ENCODE measurements at places on chromosomes 16 and 17. TPM values are rescaled to one million over a fixed set of nuclear protein-coding genes. Genes with fewer than 3 reads are reported as not detected.

GRCh38 chr17:64148699-64149098 lies 18.8 kb upstream of the ERN1 start:
- peaks cover 3% of the 10 kb centered on the region for H3K4me1 ChIP-seq
- H3K27me3 ChIP-seq, result no peaks in the 10 kb centered on the region
- no peak for DNase-seq
- H3K27ac ChIP-seq, result peak overlapping the region; percentile 96

- H3K27me3 ChIP-seq, result no peaks in the 10 kb centered on the region
- peaks cover 21% of the 10 kb centered on the region for H3K4me1 ChIP-seq
- H3K36me3 ChIP-seq, result no peaks in the 10 kb centered on the region
- peak overlapping the region; percentile 82 for H3K27ac ChIP-seq
These were observed 20.5 kb downstream of the TMEM94 start for GRCh38 chr17:75476752-75477489.

- DNase-seq, result no peak
- no peaks in the 10 kb centered on the region for H3K36me3 ChIP-seq
- peak overlapping the region; percentile 73 for H3K4me3 ChIP-seq
- peaks cover 42% of the 10 kb centered on the region for H3K4me1 ChIP-seq
These were observed 1.2 kb upstream of the NR1D1 start for GRCh38 chr17:40101367-40102210.

The CDRT4 gene
- 6.4 TPM for total RNA-seq

GRCh38 chr17:37430051-37430627 lies 23.5 kb downstream of the TADA2A start:
- no peaks in the 10 kb centered on the region for H3K27me3 ChIP-seq
- H3K4me1 ChIP-seq, result no peaks in the 10 kb centered on the region

The FGF11 gene
- total RNA-seq, result not detected

GRCh38 chr16:85173146-85173980 lies 61.1 kb upstream of the CIBAR2 start:
- no peaks in the 10 kb centered on the region for H3K27me3 ChIP-seq
- peak overlapping the region; percentile 62 for H3K27ac ChIP-seq
- H3K4me1 ChIP-seq, result peaks cover 30% of the 10 kb centered on the region
- no peaks in the 10 kb centered on the region for H3K36me3 ChIP-seq
- DNase-seq, result no peak
- H3K4me3 ChIP-seq, result no peak overlapping the region

The KRTAP4-3 gene
- total RNA-seq, result not detected

The RUNDC3A gene
- 0.69 TPM for total RNA-seq

- no peak for DNase-seq
- H3K36me3 ChIP-seq, result no peaks in the 10 kb centered on the region
- no peaks in the 10 kb centered on the region for H3K27me3 ChIP-seq
- no peak overlapping the region for H3K4me3 ChIP-seq
- peak overlapping the region; percentile 97 for H3K27ac ChIP-seq
These were observed 92.3 kb downstream of the LITAF start for GRCh38 chr16:11494433-11494832.

DNA sequence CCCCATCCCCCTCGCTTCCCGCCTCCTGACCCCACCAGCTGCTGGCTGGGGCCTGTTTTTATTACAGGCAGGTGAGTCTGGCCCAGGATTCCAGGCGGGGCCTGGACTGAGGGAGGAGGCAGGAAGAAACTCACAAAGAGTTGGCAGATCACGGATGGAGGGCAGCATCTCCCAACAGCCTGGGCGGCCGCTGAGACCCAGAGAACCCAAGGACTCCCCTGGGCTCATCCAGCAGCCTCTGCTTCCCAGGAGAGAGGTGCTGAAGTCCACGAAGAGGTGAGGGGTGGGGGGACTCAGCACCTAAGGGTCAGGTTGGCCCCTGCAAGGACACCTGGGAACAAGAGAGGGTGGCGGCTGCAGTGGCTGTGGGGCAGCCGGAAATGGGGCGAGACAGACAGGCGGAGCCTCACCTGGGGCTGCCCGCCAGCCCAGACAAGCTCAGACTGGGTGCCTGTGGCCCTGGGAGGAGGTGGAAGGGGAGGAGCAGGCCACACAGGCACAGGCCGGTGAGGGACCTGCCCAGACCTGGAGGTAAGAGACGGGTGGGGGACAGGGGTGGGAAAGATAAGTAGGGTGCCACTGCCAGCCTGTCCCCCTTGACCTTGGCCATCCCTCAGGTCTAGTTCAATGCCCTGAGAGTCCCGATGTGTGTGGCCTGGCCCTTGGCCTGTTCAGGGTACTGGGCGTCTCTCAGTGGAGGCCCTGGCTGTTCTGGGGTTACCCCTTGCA lies 8.7 kb upstream of the ADGRG1 start:
- H3K27me3 ChIP-seq, result no peaks in the 10 kb centered on the region
- H3K27ac ChIP-seq, result no peak overlapping the region
- H3K36me3 ChIP-seq, result no peaks in the 10 kb centered on the region
- DNase-seq, result peak; percentile 10
- H3K4me1 ChIP-seq, result no peaks in the 10 kb centered on the region

GRCh38 chr17:76345377-76345974 lies 8.2 kb downstream of the PRPSAP1 start:
- DNase-seq, result no peak
- H3K4me3 ChIP-seq, result no peak overlapping the region
- H3K27me3 ChIP-seq, result no peaks in the 10 kb centered on the region

The MOSMO gene
- total RNA-seq, result 29.5 TPM

The SPATA32 gene
- total RNA-seq, result not detected

The KRT40 gene
- total RNA-seq, result 0.21 TPM

- peaks cover 4% of the 10 kb centered on the region for H3K4me1 ChIP-seq
- H3K27ac ChIP-seq, result peak overlapping the region; percentile 99
- no peak for DNase-seq
- no peaks in the 10 kb centered on the region for H3K27me3 ChIP-seq
- H3K36me3 ChIP-seq, result no peaks in the 10 kb centered on the region
- H3K4me3 ChIP-seq, result peak overlapping the region; percentile 88
These were observed 9.4 kb upstream of the TMEM88 start for GRCh38 chr17:7845359-7846062.

The GUCY2D gene
- not detected for total RNA-seq

DNA sequence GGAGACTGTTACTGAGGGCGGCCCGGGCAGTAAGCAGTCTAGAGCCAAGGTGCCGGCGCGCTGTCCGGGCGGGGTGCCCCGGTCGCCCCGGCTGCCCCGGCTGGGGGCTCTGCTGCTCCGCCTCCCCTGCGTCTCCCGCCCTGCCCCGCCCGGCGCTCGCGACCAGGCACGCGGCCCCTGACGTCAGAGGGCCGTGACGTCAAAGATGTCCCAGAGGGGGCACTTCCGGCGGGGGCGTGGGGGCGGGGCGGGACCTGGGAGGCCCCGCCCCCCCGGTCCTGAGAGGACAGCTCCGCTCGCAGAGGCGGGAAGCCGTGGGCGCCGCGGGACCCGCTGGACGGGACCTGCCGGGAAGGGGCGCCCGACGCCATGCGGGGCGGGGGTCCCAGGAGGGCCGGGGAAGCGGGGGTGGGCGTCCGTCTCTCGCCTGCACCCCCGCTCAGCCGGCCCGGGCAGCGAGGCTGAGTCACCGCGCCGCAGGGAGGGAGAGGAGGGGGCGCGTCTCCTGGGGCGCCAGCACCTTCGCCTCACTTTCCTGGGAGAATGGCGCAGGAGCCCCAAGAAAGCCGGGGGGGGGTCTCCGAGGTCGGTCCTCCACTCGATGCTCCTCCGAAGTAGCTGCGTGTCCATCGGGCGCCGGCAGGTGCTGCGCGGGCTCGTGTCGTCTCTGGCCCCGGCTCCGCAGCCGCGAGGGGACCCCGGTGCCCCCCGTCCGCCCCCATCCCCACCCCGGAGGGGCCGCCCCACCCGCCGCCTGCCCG lies 4.4 kb upstream of the HIC1 start:
- peak overlapping the region; percentile 70 for H3K27ac ChIP-seq
- peak; percentile 84 for DNase-seq
- no peaks in the 10 kb centered on the region for H3K27me3 ChIP-seq
- peaks cover 16% of the 10 kb centered on the region for H3K4me1 ChIP-seq
- H3K36me3 ChIP-seq, result no peaks in the 10 kb centered on the region

- no peak overlapping the region for H3K4me3 ChIP-seq
- no peaks in the 10 kb centered on the region for H3K36me3 ChIP-seq
- no peak for DNase-seq
- H3K27me3 ChIP-seq, result no peaks in the 10 kb centered on the region
- H3K27ac ChIP-seq, result no peak overlapping the region
- H3K4me1 ChIP-seq, result no peaks in the 10 kb centered on the region
These were observed 58.5 kb downstream of the HS3ST3B1 start for GRCh38 chr17:14359163-14360020.

DNA sequence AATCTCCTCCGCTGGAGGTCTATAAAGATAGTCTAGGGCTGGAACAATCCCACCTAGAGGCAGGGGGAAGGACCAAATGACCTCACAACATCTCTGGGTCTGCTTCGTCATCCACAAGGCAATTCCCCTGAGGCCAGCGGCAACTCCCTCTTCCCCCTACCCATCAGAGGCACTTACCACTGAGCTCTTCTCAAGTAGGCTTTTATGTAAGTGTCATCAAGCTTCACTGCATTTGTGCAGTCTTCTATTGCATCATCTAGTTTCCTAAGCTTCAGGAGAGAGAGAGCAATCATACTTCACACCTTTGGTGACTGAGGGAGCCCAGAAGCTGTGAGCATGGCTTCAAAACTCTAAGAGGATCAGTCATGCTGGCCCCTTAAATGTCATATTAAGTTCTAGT lies 21.0 kb downstream of the CNP start:
- no peak for DNase-seq
- H3K4me1 ChIP-seq, result no peaks in the 10 kb centered on the region
- H3K4me3 ChIP-seq, result no peak overlapping the region
- H3K27ac ChIP-seq, result no peak overlapping the region

The MMP2 gene
- total RNA-seq, result 239 TPM

GRCh38 chr17:7477392-7478275 lies 1.8 kb downstream of the ZBTB4 start:
- no peaks in the 10 kb centered on the region for H3K27me3 ChIP-seq
- no peak for DNase-seq

DNA sequence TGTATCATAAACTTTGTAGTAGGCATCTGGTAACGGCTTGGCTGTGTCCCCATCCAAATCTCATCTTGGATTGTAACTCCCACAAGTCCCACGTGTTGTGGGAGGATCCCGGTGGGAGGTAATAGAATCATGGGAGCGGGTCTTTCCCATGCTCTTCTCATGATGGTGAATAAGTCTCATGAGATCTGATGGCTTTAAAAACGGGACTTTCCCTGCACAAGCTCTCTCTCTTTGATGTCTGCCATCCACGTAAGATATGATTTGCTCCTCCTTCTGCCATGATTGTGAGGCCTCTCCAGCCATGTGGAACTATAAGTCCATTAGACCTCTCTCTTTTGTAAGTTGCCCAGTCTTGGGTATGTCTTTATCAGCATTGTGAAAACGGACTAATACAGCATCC lies 248.7 kb downstream of the SNX29 start:
- no peaks in the 10 kb centered on the region for H3K36me3 ChIP-seq
- no peaks in the 10 kb centered on the region for H3K4me1 ChIP-seq
- no peak overlapping the region for H3K27ac ChIP-seq
- H3K27me3 ChIP-seq, result no peaks in the 10 kb centered on the region

- no peaks in the 10 kb centered on the region for H3K36me3 ChIP-seq
- no peaks in the 10 kb centered on the region for H3K27me3 ChIP-seq
- H3K27ac ChIP-seq, result no peak overlapping the region
- no peak overlapping the region for H3K4me3 ChIP-seq
- DNase-seq, result no peak
These were observed 63.7 kb downstream of the CACNG1 start for GRCh38 chr17:67107811-67108775.

GRCh38 chr16:64422259-64422658 lies 699.6 kb downstream of the CDH11 start:
- H3K4me1 ChIP-seq, result no peaks in the 10 kb centered on the region
- no peak for DNase-seq
- no peak overlapping the region for H3K4me3 ChIP-seq

- H3K27ac ChIP-seq, result no peak overlapping the region
- no peaks in the 10 kb centered on the region for H3K36me3 ChIP-seq
- DNase-seq, result no peak
These were observed 3.1 kb upstream of the NPW start for GRCh38 chr16:2016407-2016922.

DNA sequence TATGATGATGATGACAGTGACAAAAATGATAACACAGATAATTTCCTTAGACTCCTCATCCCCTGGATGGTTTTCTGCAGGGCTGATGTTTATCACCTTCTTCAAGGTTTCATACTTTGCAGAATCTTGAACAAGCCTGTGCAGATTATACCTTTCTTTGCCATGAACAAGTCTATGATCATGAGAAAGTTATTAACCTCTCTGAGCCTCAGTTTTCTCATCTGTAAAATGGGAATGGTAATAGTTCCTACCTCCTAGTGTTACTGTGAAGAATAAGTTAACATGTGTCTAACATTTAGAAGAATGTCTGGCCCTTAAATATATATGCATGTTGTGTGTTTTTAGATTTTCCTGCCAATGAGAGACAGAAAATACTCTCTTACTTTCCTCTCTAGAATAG lies 321.8 kb downstream of the SNX29 start:
- no peak overlapping the region for H3K27ac ChIP-seq
- no peak overlapping the region for H3K4me3 ChIP-seq
- no peak for DNase-seq

DNA sequence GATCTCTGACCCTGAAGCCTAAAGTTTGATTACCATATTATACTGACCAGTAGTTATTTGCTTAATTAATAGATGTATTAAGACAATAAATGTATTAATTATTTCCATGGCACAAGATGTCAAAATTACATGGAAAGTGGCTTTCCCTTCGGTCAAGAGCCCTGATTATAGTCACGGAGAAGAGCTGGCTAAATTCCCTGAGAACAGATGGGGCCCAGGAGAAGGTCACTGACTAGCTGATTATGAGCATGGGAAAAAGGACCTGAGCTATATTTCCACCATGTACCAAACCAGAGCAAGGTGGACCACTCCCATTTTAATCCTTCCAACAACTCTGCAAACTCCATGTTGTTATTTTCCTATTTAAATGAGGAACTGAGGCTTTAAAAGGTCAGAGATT lies 12.9 kb upstream of the MYO18A start:
- H3K4me3 ChIP-seq, result no peak overlapping the region
- no peaks in the 10 kb centered on the region for H3K27me3 ChIP-seq
- DNase-seq, result no peak
- H3K27ac ChIP-seq, result no peak overlapping the region
- no peaks in the 10 kb centered on the region for H3K4me1 ChIP-seq

The SLC16A13 gene
- not detected for total RNA-seq

- H3K27ac ChIP-seq, result no peak overlapping the region
- no peaks in the 10 kb centered on the region for H3K27me3 ChIP-seq
- no peaks in the 10 kb centered on the region for H3K36me3 ChIP-seq
- DNase-seq, result no peak
- H3K4me3 ChIP-seq, result no peak overlapping the region
These were observed 17.9 kb downstream of the TBC1D28 start for GRCh38 chr17:18626152-18626870.

- no peak overlapping the region for H3K27ac ChIP-seq
- DNase-seq, result no peak
- no peaks in the 10 kb centered on the region for H3K36me3 ChIP-seq
- no peak overlapping the region for H3K4me3 ChIP-seq
- H3K4me1 ChIP-seq, result peaks cover 13% of the 10 kb centered on the region
These were observed 5.0 kb downstream of the RPL19 start for GRCh38 chr17:39205112-39205526.

Data from uterus (tissue), 4 donors.